CD8-positive, alpha-beta memory T cell (primary cell): ENCODE measurements at places on chromosomes 12 and 14.

GRCh38 chr12:59904874-59905521, 309.2 kb downstream of the SLC16A7 start:
- no peak for DNase-seq

DNA sequence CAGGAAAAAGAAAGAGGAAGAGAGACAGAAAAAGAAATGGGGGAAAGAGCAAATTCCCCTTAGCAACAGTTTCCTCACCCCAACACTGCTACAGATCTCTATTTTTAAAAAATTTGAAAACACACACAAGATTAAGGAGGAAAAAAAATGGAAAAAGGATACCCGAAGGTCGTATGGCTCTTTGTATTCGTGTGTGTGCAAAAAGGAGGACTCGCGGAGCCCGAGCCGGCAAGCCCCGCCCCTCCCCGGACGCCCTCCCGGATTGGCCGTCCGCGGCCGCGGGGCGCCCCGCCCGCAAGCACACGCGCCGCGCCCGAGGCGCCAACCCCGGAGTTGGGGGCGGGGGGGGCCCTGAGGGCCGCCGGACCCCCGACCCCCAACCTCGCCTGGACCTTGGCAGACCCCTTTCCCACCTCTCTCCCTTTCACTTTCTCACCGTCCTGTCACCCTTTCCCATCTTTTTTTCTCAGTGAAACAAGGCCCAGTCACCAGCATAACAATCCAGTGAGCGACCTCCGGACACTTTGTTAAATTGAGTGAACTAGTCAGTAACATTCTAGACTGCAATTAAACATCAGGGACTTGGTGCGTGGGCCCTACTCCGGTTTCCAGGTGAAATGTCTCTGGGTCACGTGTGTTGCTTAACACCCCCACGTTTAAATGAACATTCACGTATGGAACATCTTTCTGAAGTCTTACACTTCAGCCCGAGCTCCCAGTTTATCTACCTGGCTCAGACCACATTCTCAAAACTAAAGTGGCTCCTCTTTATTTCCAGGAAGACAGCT, at the start of gene C14orf93:
Gene C14orf93, minus strand, starts transcription at position 205 of the 788 bp plus-strand sequence. CDS start 11,120 bp downstream, outside the sequence.
- peak; percentile 75 for DNase-seq

- DNase-seq = no peak
Measured at GRCh38 chr14:69342928-69343525, 55.1 kb downstream of the ERH start.

GRCh38 chr14:22897357-22897756, 14.3 kb downstream of the REM2 start:
- no peak for DNase-seq

- DNase-seq = no peak
Measured at GRCh38 chr14:105158794-105159193, 9.8 kb downstream of the JAG2 start.

- DNase-seq = peak; percentile 0
Measured at GRCh38 chr12:82357845-82358199, 365 bp downstream of the CCDC59 start.

DNA sequence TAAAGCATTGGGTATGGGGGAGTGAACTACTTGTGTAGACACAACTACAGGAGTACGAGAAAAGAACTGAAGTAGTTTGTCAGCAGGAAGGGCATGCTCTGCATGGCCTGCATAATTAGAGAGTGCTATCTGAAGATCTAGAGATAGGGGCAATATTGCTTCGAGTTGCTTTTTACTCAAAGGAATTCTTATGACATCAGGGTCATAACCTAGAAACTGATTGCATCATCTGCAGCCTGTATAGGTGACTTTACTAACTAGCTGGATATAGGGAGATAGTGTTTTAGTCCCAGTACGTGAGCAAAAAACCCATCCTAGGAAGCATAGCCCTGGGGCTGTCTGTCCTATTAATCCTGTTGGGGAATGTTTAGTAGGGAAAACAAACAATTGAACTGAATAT, 39.8 kb downstream of the TMTC3 start:
- no peak for DNase-seq

GRCh38 chr12:6279631-6280030, 30.9 kb upstream of the PLEKHG6 start:
- no peak for DNase-seq
